ENCODE measurements at places on chromosomes 12 and 14.
A peak's percentile ranks its signal among the peaks of the same experiment; 100 is the strongest.

- peak; percentile 22 for DNase-seq
Measured at GRCh38 chr12:57726151-57726883, 12.2 kb downstream of the AGAP2 start.

DNA sequence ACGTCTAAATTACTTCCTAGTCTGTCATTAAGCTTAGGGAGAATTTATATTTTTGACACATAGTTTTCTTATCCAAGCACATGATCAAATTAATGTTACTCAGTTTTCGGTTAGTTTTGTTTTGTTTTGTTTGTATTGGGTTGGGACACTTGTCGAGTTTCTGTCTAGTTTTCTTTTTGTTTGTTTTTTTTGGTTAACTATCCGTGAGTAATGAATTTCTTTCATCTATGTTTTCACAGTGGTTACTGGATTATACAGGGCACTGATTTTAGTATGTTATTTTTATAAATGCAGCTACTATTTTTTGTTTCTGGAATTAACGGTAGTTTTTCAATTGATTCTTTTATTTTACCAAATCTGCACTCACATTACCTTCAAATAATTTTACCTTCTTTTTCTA, 2.7 kb downstream of the KLRF1 start:
- no peak for DNase-seq

- no peak for DNase-seq
Measured at GRCh38 chr12:6031001-6031400, 85.9 kb upstream of the ANO2 start.

- DNase-seq: no peak
Measured at GRCh38 chr12:96493106-96493505, 3.7 kb downstream of the CFAP54 start.

DNA sequence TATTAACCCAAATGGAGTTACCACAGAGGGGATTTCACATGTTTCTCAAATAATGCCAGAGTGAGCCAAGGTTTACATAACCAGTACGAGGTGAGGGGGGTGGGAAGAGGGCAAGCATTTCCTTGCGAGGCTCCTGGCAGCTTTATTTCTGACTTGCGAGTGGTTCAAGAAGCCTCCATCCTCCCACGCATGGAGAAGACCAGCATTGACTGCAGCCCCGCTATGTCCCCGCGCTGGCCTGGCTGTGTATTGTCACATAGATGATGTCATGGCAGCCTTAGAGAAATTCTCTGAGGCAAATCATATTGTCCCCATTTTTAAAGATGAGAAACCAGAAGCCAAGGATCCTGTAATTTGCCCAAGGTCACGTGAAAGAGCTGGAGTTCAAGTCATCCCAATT, 188.2 kb downstream of the CACNA1C start:
- DNase-seq: no peak

- DNase-seq: no peak
Measured at GRCh38 chr14:65010211-65010931, 23.7 kb downstream of the FNTB start.

- DNase-seq: no peak
Measured at GRCh38 chr12:6443361-6443983, 1.3 kb upstream of the CD27 start.

- DNase-seq: no peak
Measured at GRCh38 chr12:95963096-95963495, 20.0 kb downstream of the AMDHD1 start.

DNA sequence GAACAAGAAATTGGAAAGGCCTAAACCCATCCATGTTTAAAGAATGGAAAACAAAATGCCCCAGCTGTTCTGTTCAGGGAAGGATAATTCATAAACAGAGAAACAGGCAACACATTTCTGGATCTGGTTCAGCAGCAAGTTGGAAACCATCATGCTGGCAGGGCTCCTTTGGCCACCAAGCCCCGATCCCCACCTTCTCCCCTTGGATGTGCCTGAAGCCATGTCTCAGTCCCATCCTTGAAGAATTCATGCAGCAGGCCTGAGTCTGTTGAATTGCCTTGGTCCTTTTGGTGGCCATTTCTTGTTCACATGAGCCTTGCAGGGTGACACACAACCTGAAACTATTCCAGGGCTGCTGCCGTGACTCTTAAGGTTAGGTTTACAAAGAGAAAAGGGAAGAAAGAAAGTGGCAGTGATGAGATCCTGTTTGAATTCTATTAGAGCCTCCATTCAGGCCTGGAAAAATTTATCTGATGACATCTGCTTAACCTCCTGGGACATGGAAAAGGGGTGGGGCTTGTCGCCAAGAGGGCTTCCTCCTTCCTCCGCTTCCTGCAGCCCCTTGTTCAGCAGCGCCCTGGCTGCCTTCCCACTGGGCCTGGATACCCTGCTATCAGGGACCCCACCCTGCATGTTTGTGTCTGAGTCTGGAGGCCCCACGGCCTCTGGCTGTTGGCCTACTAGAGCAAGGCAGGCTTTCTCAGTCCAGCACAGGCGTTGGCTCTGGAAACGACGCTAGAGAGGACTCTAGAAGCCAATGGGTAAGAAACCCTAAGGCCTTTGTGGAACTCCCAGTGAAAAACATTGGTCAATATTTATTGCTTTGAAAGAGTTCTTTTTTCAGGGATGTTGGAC, 341.9 kb downstream of the C12orf75 start:
- DNase-seq: no peak

DNA sequence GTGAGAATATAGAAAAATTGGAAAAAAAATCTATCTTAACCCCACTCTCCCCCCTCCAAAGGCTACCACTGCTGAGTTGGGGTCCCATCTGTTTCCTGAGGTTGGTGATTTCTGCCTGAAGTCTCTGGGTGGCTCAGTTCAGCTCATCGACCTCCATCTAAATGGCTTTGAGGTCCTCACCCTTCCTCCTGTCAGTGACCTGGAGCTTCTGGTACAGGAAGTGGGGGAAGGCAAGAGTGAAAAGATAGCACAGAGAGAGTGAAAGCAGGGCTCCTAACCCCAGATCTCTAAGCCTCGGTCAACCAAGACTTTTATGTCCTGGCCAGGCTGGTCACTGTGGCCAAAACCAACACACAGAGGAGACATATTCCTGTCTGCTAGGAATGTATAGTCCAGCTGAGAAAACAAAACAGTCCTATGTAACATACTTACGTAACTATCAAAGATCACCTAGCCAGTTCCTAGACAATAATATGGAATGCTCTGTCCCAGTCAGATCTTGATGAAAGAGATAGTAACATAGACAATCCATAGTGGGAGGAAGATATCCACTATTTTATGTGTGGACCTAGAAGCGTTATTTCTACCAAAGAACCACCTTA, 12.3 kb upstream of the KRT73 start:
- no peak for DNase-seq

Measured in hematopoietic multipotent progenitor cell treated with erythropoietin and hydrocortisone succinate and interleukin-3 and kit ligand, for 17 days (in vitro differentiated cells).